Activated CD4-positive, alpha-beta T cell treated with anti-CD3 and anti-CD28 coated beads, Interleukin-2, amount 50 U/mL, for 4 hours (primary cell): ENCODE measurements at places on chromosomes 6 and 20.

GRCh38 chr6:163409712-163410111 is 4.8 kb upstream of the QKI start:
- DNase-seq, result no peak

DNA sequence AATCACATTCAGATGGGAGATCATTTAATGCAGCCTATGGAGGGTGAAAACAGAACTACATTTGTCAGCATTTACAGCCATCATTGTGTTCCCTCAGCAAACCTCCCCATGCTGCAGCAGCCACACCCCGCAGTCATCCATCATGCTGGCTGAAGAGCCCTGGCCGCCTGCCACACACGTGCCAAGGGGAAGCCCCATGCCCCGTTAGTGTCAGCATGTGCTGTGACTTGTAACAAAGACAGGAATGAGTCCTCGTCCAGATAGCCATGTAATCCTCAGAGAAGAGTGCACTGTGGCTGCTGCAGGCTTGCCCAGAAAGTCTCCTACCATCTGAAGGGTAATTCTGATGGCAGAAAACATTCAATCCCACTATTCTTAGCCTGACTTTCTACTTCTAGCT is 1097.8 kb downstream of the KIF16B start:
- DNase-seq, result no peak

GRCh38 chr6:34195726-34196115 is 41.0 kb upstream of the HMGA1 start:
- no peak for DNase-seq

DNA sequence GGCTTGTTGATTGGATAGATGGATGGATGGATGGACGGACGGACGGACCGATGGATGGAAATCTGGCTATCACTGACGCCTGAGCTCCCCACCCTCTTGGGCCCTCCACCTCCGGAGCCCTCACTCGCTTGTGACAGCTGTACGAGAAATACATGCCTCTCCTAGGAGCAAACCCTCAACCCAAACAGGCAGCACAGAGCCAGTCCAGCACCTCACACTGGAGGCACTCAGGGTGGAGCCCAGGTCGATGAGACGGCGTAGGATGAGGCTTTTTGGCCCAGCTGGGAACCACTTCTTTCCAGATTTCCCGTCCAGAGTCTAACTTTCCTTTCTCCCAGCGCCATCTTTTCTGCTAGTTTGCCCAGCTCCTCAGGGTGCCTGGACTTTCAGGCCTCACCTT is 2.7 kb upstream of the LY6G5C start:
- DNase-seq, result no peak

GRCh38 chr6:118981884-118982574 is 47.1 kb upstream of the MCM9 start:
- DNase-seq, result no peak

GRCh38 chr6:15410752-15411151 is 164.9 kb downstream of the JARID2 start:
- DNase-seq, result no peak

GRCh38 chr20:53894707-53895384 is 175.5 kb downstream of the BCAS1 start:
- no peak for DNase-seq

- DNase-seq, result no peak
Observed at GRCh38 chr6:16007146-16007545, 121.7 kb upstream of the MYLIP start.

DNA sequence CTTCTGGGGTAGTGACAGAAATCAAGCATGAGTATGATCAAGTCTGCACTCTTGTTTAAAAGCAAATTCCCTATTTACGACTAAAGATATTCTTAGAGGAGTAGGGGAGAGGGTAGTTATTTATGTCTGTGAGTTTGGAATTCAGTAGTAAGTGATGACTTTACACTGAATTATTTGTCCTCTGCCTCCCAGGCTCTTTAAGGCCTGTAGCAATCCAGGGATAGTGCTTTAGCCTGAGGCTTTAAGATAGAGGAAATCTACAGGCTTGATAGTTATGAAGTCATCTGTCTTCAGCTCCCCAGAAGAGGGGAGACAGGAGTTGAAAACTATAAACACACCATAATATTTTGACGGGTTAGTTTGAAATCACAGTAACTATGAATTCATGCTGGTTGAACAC is 664.5 kb downstream of the EPM2A start:
- no peak for DNase-seq

DNA sequence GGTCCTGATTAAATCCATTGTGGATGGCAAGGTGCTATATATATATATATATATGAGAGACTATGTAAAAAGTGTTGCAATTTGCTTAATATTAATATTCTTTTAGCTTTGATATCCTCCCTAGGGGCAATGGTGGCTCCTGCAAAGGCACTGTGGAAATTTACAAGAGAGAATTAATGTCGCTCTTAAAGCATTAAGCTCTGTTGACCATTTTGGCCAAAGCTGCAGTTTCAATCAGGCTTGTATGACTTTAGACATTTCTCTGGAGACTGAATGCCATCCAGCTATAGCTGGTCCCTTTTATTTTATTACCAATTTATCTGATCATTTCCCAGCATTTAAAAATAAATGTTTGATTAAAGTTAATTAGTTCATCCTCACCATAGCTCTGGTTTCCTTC is 155.3 kb downstream of the JARID2 start:
- DNase-seq, result no peak

DNA sequence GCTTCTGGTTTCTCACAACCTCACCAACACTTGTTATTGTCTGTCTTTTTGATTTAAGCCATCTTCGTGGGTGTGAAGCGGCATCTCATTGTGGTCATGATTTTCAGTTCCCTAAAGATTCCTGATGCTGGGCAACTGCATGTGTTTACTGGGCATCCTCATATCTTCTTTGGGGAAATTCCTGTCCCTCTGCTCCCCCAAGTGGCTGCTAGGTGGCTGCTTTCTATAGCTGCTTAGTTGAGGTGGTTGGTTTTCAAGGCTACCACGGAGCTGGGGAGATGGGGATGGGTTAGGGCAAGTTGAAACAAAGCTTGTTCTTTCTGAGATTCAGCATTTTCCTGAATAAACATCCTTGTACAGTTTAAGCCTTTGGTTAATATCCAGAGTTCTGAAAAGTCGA is 403.9 kb upstream of the SULF2 start:
- no peak for DNase-seq
